ENCODE measurements at places on chromosomes 12 and 14. TPM values are rescaled to one million over a fixed set of nuclear protein-coding genes. Genes with fewer than 3 reads are reported as not detected.

- peaks cover 7% of the 10 kb centered on the region for H3K4me1 ChIP-seq
- peaks cover 10% of the 10 kb centered on the region for H3K36me3 ChIP-seq
- no peak for DNase-seq
- H3K27ac ChIP-seq, result no peak overlapping the region
- no peak overlapping the region for H3K4me3 ChIP-seq
Measured at GRCh38 chr12:131975228-131975627, 25.5 kb downstream of the EP400 start.

DNA sequence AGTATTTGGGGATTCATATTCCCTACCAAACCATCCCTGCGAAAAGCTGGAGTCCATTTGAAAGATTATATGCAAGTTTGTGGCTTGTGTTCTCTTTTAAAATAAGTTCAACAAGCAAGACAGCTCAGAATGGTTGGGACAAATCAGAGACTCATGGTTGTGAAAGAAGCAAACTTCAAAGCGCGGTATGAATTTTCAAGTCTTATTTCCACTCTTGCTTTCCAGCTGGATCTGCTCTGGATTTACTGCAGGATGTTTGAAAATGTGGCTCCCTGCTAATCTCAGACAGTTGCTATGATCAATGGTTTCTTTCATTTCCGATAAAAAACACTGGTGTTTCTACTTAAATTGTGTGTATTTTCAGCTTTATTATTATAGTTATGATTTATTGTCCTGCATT is 477.5 kb downstream of the RAD51B start:
- H3K36me3 ChIP-seq, result no peaks in the 10 kb centered on the region
- peaks cover 20% of the 10 kb centered on the region for H3K4me1 ChIP-seq
- no peak overlapping the region for H3K4me3 ChIP-seq
- no peak for DNase-seq

DNA sequence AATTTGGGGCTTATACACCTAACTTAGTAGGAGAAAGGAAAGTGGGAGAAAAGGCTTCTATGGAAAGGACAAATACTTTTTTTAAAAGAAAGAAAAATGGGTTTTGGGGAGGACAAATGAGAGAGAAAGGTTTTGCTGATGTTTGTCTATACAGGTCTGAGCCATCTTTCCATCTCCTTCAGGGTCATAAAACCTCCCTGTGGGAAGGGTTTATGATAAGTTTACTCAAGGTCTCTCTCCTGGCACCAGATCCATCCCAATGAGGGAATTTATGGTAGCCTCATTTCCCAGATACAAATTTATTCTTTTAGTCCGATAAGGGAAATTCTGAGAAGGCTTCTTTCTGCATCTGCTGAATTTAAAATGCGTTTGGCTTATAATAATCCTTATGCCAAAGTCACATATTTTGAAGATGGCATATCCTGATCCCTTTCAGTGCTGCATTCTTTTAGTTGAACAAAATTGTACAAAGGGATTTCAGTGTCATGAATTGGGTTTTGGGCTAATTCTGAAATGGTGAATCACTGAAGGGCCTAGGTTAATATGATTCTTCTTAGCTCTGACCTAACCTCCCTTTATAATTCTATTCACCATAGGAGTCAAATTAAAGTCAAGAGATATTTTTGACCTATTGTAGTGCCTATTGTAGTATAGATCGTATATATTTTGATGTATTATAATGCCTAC is 173.5 kb upstream of the DYRK2 start:
- peaks cover 2% of the 10 kb centered on the region for H3K27me3 ChIP-seq
- H3K4me1 ChIP-seq, result peaks cover 8% of the 10 kb centered on the region
- no peak overlapping the region for H3K27ac ChIP-seq
- no peak for DNase-seq

- peaks cover 3% of the 10 kb centered on the region for H3K36me3 ChIP-seq
- no peak overlapping the region for H3K4me3 ChIP-seq
- DNase-seq, result no peak
- peaks cover 13% of the 10 kb centered on the region for H3K4me1 ChIP-seq
Measured at GRCh38 chr14:38209572-38210557, 2.2 kb downstream of the SSTR1 start.

C1QL4 gene
- not detected for total RNA-seq

- H3K4me1 ChIP-seq, result peaks cover 16% of the 10 kb centered on the region
- DNase-seq, result no peak
- no peaks in the 10 kb centered on the region for H3K36me3 ChIP-seq
- H3K4me3 ChIP-seq, result no peak overlapping the region
Measured at GRCh38 chr12:26297396-26298070, 102.2 kb downstream of the SSPN start.

MTHFD1 gene
- 166 TPM for total RNA-seq

DNA sequence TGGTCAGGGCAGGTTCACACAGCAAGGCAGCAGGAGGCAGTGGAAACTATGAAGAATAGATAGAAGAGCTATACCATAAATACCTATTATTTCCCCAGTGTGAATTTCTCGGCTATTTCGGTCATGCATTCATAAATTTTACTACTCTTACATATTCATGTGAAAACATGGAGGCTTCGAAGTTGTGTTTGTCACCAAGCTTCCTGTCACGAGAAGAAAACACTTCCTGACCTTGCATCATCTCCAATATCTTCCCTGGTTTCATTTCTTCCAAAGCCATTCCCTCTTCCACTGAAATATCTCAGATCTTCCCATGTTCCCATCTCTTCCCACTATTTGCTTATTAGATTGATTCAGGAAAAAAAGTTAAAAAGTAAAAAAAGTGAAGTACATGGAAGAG is 80.4 kb downstream of the CPNE8 start:
- no peaks in the 10 kb centered on the region for H3K27me3 ChIP-seq
- no peak for DNase-seq
- H3K4me1 ChIP-seq, result no peaks in the 10 kb centered on the region

DNA sequence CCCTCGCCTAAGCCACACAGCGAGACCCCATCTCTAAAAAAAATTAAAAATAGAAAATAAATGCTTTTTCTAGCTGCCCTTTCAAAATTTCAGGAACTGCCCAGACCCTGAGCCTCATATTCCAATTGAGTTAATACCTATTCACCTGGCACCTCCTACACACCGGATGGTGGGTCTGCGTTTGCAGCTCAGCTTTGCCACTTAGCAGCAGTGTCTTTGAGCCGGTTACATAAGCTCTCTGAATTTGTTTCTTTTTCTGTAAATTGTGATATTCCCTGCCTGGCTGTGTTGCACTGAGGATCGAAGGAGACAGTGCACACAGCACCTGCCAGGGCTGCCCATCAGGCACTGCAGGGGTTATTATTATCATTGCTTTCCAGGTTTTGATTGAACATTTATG is 125.6 kb downstream of the EML1 start:
- H3K36me3 ChIP-seq, result no peaks in the 10 kb centered on the region
- no peaks in the 10 kb centered on the region for H3K4me1 ChIP-seq
- no peak overlapping the region for H3K4me3 ChIP-seq

SLCO1B3 gene
- total RNA-seq, result not detected

PTPRO gene
- total RNA-seq, result 7.7 TPM

DNA sequence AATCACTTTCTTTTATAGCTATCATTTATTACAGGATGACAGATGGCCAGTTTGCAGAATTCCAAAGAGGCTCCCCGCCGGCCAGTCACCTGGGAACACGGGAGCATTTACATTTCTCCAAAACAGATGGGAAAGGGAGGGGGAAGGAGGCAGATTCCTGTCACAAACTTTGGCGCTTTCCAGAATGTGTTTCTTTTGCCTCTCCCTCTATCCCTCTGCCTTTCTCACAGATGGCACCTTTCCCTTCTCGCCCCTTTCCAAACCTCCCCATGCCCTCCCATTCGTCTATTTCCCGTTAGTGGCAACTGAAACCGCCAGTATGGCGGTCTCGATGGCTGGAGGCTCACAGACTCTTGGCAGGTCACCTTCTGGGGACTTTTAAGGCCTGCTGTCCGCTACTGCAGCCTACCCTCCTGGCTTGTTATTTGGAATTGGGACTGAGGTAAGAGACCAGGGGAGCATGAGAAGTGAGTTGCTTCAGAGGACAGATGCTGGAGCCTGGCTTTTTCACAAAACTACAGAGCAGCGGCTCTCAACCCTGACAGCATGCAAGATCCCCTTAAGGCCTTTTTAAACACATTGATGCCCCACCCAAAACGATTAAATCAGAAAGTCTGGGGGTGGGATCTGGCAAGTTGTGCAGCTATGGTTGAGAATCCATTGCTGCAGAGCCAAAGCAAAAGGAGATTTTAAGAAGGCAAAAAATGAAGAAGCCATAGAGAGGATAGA is 161.5 kb upstream of the VASH1 start:
- DNase-seq, result no peak
- H3K4me3 ChIP-seq, result no peak overlapping the region
- no peaks in the 10 kb centered on the region for H3K4me1 ChIP-seq
- H3K27ac ChIP-seq, result no peak overlapping the region
- peaks cover 3% of the 10 kb centered on the region for H3K27me3 ChIP-seq

DNA sequence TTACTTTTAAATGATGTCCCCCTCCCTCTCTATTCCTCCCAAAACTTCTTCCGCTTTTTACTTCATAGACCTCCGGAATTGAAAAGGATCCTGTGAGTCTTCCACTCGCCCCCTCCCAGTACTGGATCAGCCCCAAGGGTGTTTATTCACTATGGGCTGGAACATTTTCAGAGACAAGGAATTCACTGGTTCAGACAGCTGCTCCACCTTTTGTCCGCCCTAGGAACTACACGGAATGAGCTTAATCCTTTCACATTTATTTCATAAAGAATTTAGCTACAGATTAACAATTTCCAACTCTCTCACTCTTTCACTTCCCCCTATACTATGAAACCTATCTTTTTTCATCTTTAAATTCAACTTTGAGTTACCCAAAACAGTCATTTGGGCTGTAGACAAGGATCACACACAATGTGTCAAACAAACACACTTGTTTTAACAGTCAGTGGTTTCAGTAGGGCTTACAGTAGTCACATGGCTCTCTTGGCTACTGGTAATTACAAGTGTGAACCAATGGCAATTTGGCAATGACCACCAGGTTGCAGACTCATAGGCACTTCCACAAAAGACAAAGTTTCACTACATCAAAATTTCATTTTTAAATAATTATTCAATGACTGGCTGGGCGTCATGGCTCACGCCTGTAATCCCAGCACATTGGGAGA is 20.6 kb downstream of the CNIH1 start:
- no peak for DNase-seq
- H3K27ac ChIP-seq, result peak overlapping the region; percentile 50
- H3K27me3 ChIP-seq, result no peaks in the 10 kb centered on the region

ANKRD9 gene
- 6.2 TPM for total RNA-seq

DNA sequence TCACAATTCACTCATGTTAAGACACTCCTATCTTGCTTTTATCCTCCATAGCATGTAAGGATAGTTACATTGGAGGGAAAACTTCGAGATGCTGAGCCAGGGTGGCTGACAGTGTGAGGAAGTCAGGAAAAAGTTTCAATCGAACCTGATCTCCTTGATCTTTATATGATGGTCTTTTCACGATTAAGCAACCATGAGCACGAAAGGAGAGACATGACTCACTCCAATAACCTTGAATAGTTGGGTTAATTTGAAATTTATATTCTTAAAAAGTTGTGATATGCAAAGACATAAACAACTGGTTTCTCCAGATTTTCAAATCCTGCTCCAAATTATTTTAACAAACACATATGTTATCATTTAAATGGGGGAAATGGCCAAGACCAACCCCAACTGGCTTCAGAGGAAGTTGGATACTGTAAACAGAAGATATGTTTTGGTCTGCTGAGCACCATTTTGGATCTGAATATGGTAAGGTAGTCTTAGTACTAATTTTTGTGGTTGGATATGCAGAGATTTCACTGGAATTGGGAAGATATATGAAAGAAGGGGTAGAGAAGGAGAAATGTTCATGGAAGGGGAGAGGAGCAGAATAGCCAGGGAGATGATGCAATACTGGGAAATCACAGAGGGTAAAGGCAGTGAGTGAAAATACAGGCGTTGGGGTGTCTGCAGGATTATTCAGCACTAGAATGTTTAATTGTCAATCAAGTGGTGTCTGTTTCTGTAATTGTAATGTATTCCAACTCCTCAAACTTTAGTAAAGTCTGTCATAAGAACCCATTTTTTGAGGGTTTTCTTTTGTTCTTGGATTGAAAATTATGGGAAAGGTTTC is 185.2 kb upstream of the SLC38A2 start:
- no peaks in the 10 kb centered on the region for H3K27me3 ChIP-seq
- H3K27ac ChIP-seq, result no peak overlapping the region
- no peak overlapping the region for H3K4me3 ChIP-seq
- peaks cover 12% of the 10 kb centered on the region for H3K36me3 ChIP-seq
- H3K4me1 ChIP-seq, result peaks cover 12% of the 10 kb centered on the region

- peaks cover 10% of the 10 kb centered on the region for H3K27me3 ChIP-seq
- H3K27ac ChIP-seq, result no peak overlapping the region
Measured at GRCh38 chr14:59098377-59098776, 90.1 kb upstream of the DAAM1 start.

DNA sequence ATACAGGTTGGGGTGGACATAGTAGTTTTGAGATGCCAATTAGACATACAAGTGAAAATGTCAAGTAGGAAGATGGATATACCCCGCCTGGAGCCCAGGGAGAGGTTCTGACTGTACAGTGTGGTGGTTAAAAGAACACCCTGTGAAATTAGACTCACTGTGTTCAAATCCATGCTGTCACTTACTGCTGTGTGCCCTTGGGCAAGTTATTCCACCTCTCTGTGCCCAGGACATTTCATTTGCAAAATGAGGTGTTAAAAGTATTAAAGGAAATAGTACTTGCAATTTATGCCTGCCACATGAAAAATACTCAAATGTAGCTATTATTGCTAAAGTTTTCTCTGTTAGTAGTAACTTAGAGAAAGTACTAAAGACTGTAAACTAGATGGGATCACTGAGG is 18.5 kb downstream of the GALNT4 start:
- H3K27ac ChIP-seq, result no peak overlapping the region
- no peak for DNase-seq
- H3K27me3 ChIP-seq, result no peaks in the 10 kb centered on the region
- H3K36me3 ChIP-seq, result peaks cover 17% of the 10 kb centered on the region
- peaks cover 13% of the 10 kb centered on the region for H3K4me1 ChIP-seq

DNA sequence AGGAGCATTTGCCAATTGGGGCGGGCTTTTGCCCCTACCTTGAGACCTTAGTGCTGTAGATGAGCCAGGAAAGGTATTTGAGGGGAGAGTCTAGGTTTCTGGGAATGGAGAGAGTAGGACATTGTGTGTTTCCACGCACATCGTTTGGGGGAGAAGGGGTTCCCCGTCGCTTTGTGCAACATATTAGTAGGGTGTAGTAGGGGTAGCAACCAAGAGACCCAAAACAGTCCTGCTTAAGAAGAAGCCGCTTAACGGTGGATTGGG is 694 bp upstream of the PTGES3 start:
- peaks cover 29% of the 10 kb centered on the region for H3K4me1 ChIP-seq
- peak overlapping the region; percentile 100 for H3K27ac ChIP-seq
- peak overlapping the region; percentile 100 for H3K4me3 ChIP-seq
- no peaks in the 10 kb centered on the region for H3K27me3 ChIP-seq
- no peak for DNase-seq

DNA sequence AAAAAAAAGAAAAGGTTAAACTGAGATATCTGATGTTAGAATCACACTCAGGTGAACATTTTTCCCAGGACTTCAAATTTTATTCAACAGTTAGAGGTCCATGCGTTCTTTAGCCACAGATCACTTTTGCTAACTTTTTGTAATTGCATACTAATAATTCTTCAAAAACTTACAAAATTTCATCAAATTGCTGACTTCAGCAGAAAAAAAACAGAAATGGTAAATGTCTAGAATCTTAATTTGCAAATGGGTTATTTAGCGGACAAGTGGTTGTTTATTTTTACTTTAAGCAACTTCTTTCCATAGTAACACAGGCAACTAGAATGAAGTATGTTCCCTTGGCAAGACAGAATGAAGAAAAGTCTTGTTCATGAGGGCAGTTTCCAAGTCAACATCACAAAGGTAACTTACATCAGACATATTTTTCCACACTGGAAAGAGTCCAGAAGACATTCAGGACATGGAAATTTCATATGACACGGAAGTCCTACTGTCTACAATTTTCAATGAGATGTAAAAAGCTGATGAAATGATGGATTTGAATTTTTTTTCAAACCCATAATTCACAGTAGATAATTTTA is 62.5 kb upstream of the SOX5 start:
- no peaks in the 10 kb centered on the region for H3K36me3 ChIP-seq
- DNase-seq, result no peak
- H3K4me3 ChIP-seq, result no peak overlapping the region

Data from activated CD4-positive, alpha-beta T cell treated with anti-CD3 and anti-CD28 coated beads, Interleukin-2, amount 10 ng/mL, durations not matched to agents 7 days and 5 days (primary cell).